Stomach (tissue), 19 donors: ENCODE measurements at places on chromosomes 3 and 15. TPM values are rescaled to one million over a fixed set of nuclear protein-coding genes. Genes with fewer than 3 reads are reported as not detected.

The MESP1 gene
- 1.2 TPM for polyA plus RNA-seq

The UCN2 gene
- 0.31 TPM for polyA plus RNA-seq

The IL16 gene
- 5.8 TPM for polyA plus RNA-seq

The RSRC1 gene
- 10.4 TPM for polyA plus RNA-seq

The ACKR4 gene
- polyA plus RNA-seq = 1.8 TPM

The ITGA11 gene
- 1.00 TPM for polyA plus RNA-seq

The GABRG3 gene
- not detected for polyA plus RNA-seq

The SLTM gene
- polyA plus RNA-seq = 44.7 TPM

The CD86 gene
- 1.2 TPM for polyA plus RNA-seq

The PCLAF gene
- polyA plus RNA-seq = 25.5 TPM

The ITPKA gene
- 3.0 TPM for polyA plus RNA-seq

The PP2D1 gene
- not detected for polyA plus RNA-seq

The CFAP100 gene
- polyA plus RNA-seq = not detected

The FYCO1 gene
- polyA plus RNA-seq = 11.3 TPM

The SUSD5 gene
- polyA plus RNA-seq = not detected

The FAM174B gene
- polyA plus RNA-seq = 21.7 TPM

The GABRR3 gene
- polyA plus RNA-seq = not detected

The ZCWPW2 gene
- 0.88 TPM for polyA plus RNA-seq

The DNAH12 gene
- not detected for polyA plus RNA-seq

The RBPMS2 gene
- 17.0 TPM for polyA plus RNA-seq

The CPN2 gene
- not detected for polyA plus RNA-seq

The THPO gene
- polyA plus RNA-seq = 0.93 TPM

The ENTPD3 gene
- 2.9 TPM for polyA plus RNA-seq

The TMEM43 gene
- polyA plus RNA-seq = 12.6 TPM

The C3orf80 gene
- polyA plus RNA-seq = 0.31 TPM

The NOX5 gene
- 0.18 TPM for polyA plus RNA-seq
